ENCODE measurements at places on chromosomes 2 and 18.

GRCh38 chr2:58427572-58428095 is 186.5 kb upstream of the FANCL start:
- peak; percentile 79 for DNase-seq

- no peak for DNase-seq
Measured at GRCh38 chr2:74100254-74101216, 47.2 kb downstream of the BOLA3 start.

DNA sequence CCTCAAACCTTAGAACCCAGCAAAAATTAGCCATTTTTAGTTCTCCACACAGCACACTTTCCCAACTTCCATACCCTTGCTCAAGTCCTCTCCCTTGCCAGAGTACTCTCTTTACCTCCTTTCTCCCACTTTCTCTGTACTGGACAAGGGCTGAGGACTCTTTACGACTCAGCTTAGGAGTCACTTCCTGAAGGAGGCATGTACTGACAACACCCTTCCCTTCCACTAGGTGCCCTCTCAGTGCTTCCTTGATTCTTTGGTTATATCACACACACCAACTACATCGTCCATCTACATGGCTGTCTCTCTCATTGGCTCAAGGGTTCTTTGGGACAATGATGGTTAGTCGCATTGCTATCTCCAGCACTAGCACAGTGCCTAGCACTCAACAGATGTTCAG is 5.2 kb upstream of the C18orf63 start:
- DNase-seq: no peak

DNA sequence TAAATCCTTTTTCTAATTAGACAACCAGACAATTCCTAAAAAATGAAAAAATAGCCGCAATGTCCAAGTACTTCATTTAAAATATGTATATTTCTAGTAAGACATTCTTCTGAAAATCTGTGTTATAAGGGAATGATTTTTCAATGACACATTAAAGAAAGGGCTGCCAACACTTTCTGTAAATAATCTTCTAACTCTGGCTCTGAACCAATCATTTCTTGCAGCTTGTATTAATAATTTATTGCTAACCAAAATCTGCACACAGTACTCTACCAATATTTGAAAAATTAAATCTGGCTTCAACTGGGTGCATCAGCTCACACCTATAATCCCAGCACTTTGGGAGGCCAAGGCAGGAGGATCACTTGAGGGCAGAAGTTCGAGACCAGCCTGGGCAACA is 8.3 kb downstream of the NFU1 start:
- DNase-seq: no peak

- no peak for DNase-seq
Measured at GRCh38 chr18:79695269-79695668, 15.7 kb downstream of the CTDP1 start.

- DNase-seq: no peak
Measured at GRCh38 chr2:7800031-7800430, 881.8 kb upstream of the ID2 start.

- no peak for DNase-seq
Measured at GRCh38 chr18:51569153-51569552, 371.7 kb upstream of the MEX3C start.

- no peak for DNase-seq
Measured at GRCh38 chr2:240298803-240299709, 136.4 kb upstream of the GPC1 start.

- DNase-seq: no peak
Measured at GRCh38 chr18:54150226-54150625, 74.2 kb downstream of the MBD2 start.

DNA sequence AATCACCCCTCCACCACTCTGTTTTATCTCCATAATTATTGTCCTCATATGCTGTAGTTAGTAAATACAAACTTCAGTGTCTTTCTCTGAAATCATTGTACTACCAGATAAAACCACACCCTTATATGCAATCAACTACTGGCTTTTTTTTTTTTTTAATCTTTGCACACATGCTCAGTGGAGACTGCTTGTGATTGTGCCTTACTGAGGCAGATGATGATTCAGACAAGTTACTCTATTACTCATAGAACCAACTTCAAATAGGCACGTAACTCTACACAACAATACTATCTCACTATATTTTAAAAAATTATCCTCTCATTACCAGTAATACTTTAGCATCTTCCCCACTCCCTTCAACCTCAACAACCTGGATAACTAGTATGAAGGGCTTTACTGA is 1278.4 kb upstream of the PIK3C3 start:
- no peak for DNase-seq

GRCh38 chr18:34990597-34990996 is 50.6 kb upstream of the MAPRE2 start:
- DNase-seq: no peak

- no peak for DNase-seq
Measured at GRCh38 chr2:163934131-163934530, 198.3 kb upstream of the FIGN start.

DNA sequence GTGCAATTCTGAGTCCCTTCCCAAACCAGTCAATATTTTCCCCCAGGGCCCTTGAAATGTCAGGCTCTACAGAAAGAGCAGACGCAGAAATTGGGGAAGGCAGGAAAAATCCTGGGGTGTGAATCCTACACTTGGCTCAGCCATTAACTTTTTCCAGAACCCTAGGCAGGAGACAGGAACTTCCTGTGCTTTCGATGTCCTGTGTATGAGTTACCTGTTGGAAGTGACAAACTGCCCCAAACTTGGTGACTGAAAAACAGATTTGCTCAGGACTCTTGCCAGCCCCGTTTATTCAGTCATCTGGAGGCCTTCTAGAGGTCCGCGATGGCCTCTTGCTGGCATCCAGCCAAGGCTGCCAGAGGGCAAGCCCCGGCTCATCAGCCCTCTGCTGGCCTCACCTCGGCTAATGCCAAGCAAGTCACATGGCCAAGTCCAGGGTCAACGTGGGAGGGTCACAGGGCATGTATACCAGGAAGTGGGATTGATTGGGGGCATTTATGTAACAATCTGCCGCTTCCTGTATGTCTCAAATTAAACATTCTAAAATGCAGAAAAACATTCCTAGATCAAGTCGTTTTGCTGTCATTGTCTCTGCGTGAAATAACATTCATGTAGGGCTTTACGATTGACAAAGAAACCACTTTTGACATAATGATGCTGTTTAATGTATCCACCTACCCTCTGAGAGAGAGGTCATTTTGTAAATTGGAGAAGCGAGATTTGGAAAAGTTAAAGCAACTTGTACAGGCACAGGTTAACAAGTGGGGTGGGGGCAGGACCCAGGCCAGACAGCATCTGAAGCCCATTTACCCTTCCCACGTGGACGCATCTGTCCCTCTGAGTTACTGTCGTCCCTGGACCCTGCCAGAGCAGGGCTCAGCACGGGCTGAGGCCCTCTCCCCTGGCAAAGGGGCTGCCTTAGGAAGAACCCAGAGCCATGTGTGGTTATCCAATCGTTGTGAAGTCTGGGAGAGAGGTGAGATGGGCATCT is 179.4 kb downstream of the INHBB start:
- no peak for DNase-seq

- DNase-seq: no peak
Measured at GRCh38 chr18:48950536-48951447, at the start of gene SMAD7. Gene SMAD7 (minus strand): TSS chr18:48950965. CDS start chr18:48950424, 541 bp downstream.

- DNase-seq: no peak
Measured at GRCh38 chr18:68467957-68468356, 247.0 kb downstream of the TMX3 start.

GRCh38 chr2:24380820-24381219 is 20.5 kb upstream of the ITSN2 start:
- DNase-seq: no peak

- DNase-seq: no peak
Measured at GRCh38 chr2:227411990-227412350, 24.2 kb upstream of the SCYGR1 start.

- no peak for DNase-seq
Measured at GRCh38 chr2:46074501-46074900, 222.7 kb upstream of the EPAS1 start.

DNA sequence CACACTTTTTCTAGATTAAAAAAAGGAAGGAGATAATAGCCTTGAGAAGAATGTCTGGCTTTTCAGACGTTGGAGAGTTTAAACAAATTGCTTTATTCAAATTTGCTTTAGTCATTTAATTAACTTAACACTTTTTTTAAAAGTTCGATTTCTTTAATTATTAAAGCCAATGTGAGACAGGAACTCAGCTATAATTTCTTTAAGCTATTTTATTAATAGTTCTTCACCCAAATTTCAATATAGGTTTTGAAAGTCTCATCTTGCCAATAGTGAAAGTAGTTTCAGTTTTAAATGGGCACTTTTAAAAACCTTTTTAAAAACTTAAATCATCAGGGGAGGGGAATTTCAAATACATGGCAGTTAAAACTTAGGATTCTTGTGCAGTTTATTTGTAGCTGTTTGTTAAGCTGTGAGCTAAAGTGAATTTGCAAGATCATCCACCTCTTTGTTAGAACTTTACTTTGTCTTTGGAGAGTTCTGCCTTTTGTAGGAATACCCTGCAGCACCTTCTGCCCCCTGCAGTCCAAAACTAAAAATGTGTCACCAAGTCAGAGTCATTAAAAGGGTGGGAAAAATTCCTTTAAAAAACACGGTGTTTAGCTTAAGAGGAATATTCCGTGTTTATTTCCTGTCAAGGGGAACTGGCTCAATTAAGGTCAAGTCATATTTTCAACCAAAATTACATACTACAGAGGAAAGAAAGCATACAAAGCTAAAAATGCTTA is 4.6 kb downstream of the TGIF1 start:
- no peak for DNase-seq

DNA sequence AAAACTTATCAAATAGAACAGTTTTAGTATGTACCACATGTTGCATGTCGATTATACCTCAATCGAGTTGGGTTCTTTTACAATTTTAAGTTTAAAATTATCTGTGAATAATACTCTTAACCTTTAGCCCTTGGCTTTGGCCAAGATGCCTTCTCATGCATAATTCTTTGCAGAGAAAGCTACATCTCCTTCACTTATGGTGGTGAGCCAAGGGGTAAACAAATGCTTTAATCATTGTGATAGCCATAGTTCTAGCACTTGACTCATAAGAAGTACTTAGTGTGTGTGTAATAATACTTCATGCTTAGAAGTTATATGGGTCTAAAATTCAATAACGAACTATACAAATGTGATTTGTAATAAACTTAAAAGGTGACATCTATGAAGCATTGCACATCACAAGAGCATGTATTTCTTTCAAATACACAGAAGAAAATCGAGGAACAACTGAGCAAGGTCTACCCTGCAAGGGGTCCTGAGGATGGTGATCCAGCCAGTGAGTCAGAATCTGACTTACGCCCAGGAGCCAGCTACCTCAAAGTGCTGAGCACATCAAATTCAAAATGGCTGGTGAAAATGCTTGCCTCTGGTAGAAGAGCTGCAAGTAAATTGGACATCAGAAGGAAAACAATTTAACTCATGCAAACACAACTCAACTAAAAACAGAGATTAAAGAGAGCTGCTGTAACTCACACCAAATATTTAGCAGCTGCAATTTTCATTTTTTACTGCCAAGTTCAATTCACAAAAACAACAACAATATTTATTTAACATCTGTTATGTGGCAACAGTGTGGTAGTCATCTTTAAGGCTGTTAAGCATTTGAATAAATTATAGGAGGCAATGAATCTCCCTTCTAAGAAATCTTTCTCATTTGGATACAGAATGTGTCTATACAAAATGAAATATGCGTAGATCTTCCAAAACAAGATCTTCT is 23.8 kb upstream of the TTC39C start:
- DNase-seq: no peak

DNA sequence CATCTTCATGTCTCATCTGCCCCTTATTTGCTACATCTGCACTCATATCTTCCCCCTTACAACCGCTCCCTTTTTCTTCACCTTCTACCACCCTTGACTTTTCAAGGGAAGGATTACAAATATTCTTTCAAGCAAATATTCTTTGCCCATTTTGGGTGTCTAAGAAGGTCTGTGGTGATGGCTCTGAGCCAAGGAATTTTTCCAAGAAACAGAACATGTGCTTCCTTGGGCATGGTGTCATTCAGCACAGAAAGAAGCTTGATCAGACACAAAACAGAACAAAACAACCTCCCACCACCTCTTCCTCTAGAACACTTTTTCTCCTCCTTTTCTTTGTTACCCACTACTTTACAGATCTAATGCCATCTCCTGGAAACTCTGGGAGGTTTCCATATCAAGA is 313.7 kb downstream of the SATB2 start:
- DNase-seq: no peak

- no peak for DNase-seq
Measured at GRCh38 chr18:14974576-14974975, 226.6 kb downstream of the ANKRD30B start.

GRCh38 chr2:131682122-131682944 is 154.6 kb downstream of the CCDC74A start:
- DNase-seq: peak; percentile 86

DNA sequence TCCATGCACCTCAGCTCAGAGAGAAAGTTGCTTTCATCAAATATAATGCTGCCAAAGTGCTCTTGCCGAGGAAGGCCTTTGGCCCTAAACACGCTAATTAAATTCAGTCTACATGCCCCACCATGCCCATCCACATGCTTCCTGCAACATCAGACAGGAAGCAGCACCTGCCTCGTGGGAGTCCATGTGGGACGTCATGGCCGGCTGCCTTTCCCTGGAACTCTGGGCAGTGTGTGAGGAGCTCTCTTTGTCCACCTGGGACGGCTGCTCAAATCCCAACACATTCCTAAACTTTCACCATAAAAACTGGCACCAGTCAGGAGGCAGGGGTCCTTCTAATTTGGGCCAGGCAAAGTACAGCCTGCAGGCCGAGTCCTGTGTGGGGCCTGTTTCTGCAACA is 23.1 kb downstream of the FAM178B start:
- no peak for DNase-seq

- DNase-seq: no peak
Measured at GRCh38 chr2:68805025-68805424, 66.2 kb downstream of the BMP10 start.

- no peak for DNase-seq
Measured at GRCh38 chr2:153235516-153235915, 243.0 kb downstream of the RPRM start.

DNA sequence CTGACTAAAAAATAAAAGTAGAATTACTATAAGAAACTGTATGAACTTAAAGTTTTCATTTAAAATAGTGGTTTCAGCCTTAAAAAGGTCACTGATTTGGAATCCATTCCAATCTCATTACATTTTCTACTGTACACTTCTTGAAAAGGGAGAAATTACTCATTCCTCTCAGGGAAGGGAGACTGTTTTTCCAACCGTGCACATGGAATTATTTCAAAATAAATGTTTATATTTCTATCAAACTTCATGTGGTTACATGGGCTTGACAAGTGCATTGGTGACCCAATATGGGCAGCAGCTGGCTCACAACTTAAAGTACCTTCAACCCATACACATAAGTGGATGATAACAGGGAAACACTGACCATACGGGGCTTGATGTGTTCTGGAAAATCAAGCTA is 324.5 kb upstream of the THUMPD2 start:
- no peak for DNase-seq

DNA sequence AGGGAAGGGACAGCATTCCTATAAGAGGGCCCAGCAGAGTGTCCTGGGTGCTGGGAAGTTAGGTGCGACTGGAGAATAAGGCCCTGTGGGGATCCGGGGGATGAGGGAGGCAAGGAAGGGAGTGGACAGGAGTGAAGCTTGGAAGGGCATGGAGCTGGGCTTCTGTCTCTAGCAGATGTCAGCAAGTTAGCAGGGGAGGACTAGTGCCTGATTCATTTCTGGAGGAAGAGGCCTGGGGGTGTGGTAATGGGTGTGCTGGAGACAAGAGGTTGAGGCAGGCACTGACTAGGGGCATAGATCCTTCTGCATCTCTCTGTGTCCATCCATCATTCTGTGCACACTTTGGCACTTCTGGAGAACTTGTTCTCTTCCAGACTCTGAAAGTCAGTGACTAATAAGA is 134.7 kb downstream of the ACOXL start:
- DNase-seq: no peak

- DNase-seq: no peak
Measured at GRCh38 chr2:105100046-105100840, 62.4 kb downstream of the MRPS9 start.
